HCEC 1CT (cell line): ENCODE measurements at places on chromosomes 5 and 9.

DNA sequence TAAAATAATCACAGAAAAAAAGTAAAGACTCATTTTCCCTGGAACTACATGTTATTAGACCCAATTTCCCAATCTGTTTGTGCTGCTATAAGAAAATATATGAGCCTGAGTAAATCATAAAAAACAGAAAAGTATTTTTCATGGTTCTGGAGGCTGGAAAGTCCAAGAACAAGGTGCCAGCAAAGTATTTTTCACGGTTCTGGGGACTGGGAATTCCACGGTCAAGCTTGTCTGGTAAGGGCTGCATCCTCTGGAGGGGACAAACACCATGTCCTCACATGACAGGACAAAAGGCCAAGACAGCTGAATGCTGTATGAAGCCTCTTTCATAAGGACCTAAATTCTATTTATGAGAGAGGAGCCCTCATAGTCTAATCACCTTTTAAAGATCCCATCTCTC lies 172.3 kb downstream of the PLPPR1 start:
- no peak for DNase-seq

DNA sequence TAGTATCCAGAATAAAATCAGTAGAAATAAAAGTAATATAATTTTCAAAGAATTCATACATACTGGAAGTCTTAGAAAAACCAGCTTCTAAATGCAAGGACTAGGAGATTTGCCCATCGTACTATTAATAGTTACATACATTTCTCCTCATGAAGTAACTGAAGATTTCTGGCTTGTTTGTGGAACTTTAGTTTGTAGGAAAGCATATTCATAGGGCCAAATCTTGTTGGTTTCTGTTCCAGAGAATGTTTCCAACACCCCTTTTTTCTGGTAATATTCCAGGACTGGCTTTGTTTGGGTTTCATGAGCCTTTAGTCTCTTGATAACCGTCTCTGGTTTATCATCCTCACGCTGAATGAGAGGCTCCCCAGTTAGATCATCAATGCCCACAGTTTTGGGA lies 66.3 kb upstream of the TJP2 start:
- DNase-seq, result no peak

- no peak for DNase-seq
Measured at GRCh38 chr9:92534204-92534603, 1.6 kb downstream of the ECM2 start.

DNA sequence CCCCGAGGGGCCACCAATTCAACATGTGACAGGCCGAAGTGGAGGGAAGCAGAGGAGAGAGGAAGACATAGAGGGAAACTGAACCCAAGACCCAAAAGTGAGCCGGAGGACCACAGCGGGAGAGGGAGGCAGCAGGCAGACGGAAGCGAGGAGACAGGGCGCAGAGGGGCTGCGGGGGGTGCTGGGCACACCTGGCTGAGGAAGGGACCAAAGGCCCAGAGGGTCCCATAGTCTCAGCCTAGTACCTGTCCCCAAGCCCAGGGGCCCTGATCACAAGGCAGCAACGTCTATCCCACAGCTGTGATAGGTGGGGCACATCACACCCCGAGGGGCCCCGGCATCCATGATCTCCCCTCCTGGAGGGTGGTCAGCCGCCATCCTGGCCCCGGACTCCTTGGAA lies 7.1 kb upstream of the RALGDS start:
- no peak for DNase-seq

DNA sequence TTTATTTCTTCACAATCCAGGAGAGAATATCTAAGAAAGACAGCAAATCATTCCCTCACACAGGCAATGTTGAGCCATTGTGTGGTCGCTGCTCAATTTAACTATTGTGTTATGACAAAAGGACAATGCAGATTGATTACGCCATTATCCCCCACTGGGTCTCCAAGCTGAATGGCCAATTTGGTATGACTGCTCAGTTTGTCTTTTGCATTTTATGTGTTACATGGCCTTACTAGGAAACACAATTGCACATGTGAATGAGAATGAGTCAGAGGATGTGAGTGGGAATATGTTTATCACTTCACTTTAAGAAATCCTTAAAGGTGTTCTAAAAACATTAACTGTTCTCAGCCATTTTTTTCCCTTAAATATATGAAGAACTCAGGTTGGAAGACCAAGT lies 108.3 kb downstream of the FAM174A start:
- DNase-seq, result peak; percentile 47

- no peak for DNase-seq
Measured at GRCh38 chr5:157487358-157487757, 27.3 kb downstream of the NIPAL4 start.

- no peak for DNase-seq
Measured at GRCh38 chr5:68010740-68011139, 204.8 kb upstream of the PIK3R1 start.

DNA sequence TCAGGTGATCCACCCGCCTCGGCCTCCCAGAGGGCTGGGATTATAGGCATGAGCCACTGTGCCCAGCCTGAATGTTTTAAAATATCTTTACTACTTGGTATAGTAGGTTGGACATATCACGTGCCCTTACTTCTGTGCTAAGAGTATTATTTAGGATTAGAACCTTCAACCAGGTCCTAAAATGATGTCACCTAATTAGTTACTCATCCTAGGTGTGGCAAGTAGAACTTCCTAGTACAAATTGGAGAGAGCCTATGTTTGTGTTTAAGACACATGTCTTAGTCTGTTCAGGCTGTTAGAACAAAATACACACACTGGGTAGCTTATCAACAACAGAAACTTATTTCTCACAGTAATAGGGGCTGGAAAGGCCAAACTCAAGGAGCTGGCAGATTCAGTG lies 51.5 kb downstream of the ZFAND5 start:
- DNase-seq, result no peak

DNA sequence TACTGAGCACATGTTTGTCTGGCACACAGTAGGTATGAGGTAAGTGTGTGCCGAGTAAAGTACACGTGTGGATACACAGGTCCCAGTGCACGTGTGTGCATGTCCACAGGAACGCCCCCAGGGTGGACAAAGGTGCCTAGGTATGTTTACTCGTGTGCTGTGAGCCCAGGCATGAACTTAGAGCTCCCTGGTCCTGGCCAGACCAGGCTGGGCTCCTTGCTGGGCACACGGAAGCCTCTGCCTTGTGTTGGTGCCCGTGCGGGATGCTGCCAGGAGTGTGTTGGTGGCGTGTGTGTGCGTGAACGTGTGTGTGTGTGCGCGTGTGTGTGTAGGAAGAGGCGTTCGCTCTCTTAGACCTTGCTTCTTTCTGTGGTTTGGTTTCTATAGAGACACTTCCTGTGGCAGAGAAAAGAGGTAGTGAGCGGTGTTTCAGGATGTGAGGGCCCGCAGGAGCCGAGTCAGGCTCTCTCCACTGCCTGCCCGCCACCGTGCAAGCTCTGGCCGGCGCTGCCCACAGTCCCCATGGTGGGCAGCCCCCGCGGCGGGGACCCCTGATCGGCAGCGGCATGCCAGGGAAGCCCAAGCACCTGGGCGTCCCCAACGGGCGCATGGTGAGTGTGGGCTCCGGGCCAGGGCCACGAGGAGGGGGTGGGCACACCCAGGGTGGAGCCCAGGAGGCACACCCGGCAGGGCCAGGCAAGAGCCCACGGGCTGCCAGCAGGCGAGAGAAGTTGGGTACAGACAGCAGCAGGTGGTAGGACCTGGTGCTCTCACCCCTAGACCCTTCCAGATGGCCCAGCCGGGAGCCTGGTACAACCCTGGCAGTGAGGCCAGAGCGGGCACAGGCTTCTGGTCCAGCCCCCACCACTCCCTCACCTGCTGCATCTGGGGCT lies at the start of gene RGS14:
Gene RGS14, plus strand, starts transcription at position 466 of the 893 bp plus-strand sequence. Its CDS starts 101 bp downstream, at position 567.
- DNase-seq, result no peak

DNA sequence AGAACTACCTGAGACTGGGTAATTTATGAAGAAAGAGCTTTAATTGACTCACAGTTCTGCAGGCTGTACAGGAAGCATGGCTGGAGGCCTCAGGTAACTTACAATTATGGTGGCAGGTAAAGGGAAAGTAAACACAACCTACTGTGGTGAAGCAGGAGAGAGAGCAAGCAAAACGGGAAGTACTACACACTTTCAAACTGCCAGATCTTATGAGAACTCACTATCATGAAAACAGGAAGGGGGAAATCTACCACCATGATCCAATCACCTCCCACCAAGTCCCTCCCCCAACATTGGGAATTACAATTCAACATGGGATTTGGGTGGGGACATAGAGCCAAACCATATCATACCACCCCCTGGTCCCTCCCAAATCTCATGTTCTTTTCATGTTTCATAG lies 58.7 kb upstream of the GPR151 start:
- no peak for DNase-seq

GRCh38 chr9:137114220-137114612 lies 317 bp downstream of the DPP7 start:
- DNase-seq, result no peak

- no peak for DNase-seq
Measured at GRCh38 chr5:10578869-10579268, 15.0 kb downstream of the ANKRD33B start.

GRCh38 chr9:122900791-122901190 lies 4.4 kb downstream of the RC3H2 start:
- DNase-seq, result peak; percentile 54

DNA sequence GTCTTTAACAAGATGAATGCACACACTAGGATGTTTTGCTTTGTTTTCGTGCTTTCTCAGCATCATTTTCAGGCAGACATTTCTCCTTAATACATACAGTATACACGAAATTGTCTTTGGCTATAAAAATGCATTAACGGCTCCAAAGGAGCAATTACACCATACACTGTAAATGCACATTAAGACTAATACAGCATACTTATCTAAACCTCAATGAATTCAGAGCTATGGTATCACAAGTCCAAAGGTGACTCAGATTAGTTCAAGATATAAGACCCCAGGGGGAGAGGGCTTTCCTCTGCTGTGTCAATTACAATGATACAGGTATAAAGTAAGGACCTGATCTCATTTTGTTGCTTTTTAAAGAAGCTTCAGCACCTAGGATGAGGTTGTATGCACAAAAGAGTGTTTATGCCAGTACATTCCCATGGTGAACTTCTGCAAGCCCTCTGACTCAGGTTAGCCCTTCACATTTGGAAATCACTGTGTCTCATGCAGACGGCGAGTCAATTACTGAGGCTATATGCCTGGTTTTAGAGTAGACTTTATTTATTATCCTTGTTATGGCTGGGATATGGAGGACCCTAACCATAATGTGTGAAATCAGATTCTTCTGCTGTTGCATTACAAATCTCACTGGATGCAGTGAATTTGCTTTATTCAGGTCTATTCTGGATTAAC lies 233.3 kb downstream of the ZNF608 start:
- peak; percentile 4 for DNase-seq

DNA sequence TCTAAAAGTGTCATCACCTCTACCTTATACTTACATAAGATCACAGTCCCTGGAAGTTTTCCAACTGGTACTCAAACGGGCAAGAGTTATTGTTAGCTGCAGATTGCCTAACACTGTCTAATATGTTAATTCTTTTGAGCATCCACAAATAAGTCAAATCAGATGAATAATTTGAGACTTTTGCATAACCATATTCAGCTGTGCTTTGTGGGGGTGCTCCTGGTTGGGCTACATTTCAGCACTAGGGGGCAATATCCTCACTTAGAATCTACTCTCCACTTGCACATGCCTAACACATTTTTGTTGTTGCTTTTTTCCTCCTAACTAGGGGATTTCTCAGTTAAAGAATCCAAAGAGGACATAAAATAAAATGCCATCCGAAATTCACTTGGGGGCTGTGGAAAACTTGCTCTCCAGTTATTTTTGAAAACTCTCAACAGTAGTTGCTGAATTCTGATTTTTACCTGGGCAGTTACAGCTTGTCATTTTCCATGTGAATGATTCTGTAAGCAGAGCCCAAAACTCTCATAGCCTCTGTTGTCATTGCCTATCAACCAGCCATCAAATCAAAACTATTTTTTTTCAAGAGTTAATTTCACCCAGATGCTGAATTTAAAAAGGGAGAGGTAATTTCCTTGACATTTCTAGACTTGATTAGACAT lies 71.5 kb downstream of the TRIM36 start:
- DNase-seq, result peak; percentile 64

DNA sequence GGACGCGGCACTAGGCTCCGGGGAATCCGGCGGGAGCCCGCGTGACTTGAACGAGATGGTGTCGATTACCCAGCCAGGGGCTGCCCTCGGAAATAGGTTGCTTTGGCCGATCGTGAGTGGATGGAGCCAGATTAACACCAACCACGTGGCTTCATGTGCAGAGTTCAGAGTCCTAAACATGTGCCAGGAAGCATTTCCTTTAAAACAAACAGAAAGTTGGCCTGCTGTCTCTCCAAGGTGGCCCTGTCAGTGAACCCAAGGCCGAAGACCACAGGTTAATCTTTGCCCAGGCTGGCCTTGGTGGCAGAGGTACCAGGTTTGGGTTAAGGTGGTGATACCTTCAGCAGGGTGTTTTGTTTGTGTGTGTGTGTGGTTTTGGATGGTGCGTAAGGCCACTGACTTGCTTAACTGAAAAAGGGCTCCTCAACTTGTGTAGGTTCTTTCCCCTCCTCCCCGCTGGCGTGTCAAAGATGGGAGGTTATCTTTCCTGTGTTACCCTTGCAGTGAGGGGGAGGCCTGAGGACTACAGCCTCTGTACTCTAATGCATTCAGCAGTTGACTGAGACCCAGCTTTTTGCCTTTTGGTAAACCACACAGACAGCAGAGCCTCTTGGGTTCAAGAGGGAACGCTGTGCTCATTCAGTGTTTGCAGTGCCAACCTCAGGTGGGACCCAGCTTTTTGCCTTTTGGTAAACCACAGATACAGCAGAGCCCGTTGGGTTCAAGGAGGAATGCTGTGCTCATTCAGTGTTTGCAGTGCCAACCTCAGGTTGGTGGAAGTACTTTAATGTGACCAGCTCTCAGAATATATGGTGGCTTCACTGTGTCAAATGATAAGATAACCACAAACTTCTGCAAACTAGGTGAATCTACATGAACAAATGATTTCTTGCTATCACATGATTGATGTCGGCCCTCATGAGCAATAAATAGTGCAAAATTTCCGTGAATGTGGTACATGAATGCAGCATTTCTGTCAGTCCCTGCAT lies 1.4 kb downstream of the IQGAP2 start:
- no peak for DNase-seq

- no peak for DNase-seq
Measured at GRCh38 chr5:136766456-136766855, 401.1 kb upstream of the TRPC7 start.

DNA sequence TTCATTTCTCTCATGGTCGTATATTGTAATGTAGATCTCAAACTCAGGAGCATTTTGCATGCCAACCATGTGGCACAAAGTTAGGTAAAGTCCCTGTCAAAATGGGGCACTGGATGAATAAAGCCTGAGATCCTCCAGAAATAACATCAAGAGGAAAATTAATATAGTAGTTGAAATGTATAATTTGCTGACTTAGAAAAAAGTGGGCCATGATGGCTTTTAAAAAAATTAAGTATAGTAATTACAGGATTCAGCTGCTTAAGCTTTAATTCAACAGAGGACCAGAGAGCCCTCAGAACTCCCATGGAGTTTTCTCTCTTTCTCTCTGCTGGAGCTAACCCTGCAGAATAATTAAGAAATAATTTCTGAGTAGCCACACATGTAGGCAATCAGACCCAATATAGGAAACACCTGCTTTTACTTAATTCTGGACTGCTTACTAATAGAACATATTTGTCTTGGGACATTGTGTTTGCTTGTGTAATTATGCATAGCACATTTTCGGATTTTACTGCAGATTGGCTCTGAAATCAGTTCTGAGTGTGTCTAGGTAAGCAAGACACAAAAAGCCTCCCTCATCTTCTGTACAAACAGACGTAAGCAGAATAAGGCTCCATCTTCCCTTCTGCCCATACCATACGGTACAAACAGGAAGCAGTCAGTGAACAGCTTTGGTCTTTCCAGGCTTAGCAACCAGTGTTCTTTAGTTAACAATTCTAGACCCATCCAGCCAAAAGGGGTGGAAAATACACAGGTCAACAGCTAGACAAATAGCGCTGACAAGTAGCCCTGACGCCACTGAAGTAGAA lies 26.5 kb upstream of the PCSK1 start:
- DNase-seq, result no peak
